ENCODE measurements at places on chromosomes 12 and 14.

DNA sequence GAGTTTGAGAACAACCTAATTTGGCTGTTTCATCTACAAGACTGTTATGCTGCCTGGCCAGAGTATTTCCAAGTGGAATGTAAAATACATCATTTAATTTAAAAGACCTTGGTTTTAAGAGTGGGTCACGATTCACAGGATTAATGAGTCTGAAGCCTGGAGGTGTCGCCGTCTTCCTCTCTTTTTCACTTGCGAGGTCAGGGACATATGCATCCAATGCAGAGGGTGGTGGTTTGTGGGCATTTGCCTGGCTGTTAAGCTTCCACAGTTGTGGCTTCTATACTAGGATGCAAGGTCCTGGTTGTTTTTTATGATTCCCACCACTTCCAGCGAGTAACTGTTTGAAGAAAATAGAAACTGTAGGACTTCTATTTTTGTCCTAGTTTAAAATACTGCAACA, 22.8 kb upstream of the RASSF3 start:
- no peak for DNase-seq

- no peak for DNase-seq
Measured at GRCh38 chr12:130288206-130288605, 49.5 kb upstream of the PIWIL1 start.

GRCh38 chr12:39723831-39724230, 104.2 kb upstream of the ABCD2 start:
- DNase-seq, result no peak

GRCh38 chr12:49568442-49569162, 660 bp upstream of the MCRS1 start:
- no peak for DNase-seq

DNA sequence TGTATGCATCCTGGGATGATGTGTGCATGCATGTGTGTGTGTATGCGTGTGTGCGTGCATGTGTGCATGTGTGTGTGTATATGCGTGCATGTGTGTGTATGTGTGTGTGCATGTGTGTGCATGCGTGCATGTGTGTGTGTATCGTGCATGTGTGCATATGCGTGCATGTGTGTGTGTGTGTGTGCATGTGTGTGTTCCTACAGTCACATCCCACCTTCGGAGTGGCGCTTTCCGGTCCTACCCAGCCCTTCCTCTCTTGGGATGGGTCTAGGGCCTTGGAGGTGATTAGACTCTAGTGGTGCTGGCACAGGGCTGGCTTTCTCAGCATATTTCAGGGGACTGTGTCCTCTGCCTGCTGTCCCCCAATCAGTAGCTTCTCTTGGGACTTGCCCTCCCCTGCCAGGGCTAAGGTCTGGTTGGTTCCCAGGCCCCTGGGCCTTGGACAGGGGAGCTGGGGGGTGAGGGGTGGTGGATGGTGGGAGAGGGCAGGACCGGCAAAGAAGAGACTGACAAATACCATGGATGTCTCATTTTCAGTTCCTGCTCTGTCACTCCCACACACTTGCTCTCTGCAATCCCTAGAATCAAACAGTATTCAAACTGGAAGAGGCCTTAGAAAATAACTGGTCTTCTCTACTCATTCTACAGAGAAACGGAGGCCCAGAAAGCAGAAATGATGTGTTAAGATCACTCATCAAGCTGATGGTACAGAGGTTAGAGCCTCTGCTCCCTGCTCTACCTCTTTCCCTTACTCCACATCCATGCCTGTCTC, 21.9 kb upstream of the FAIM2 start:
- no peak for DNase-seq

- DNase-seq, result no peak
Measured at GRCh38 chr14:74142523-74142922, 57.8 kb downstream of the LIN52 start.

DNA sequence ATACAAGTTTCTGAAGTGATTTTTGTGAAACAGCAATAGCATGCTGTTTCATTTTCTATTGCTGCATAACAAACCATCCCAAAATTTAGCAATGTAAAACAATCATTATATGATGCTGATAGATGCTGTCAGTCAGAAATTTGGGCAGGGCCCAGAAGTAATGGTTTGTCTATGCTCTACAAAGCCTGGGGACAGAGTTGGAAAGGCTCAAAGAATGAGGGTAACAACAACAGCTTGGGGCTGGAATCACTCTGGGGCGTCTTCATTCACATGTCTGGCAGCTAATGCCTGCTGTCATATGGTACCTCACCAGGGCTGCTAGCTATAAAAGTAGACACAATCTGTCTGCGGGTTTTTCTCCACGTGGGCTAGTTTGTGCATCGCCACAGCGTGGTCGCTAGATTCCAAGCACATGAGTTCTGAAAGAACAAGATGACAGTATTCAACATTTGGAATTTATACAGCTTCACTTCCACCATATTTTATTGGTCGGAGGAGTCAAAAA, 176.5 kb downstream of the BMP4 start:
- DNase-seq, result no peak

- DNase-seq, result no peak
Measured at GRCh38 chr12:12600659-12601058, 11.0 kb upstream of the CREBL2 start.

DNA sequence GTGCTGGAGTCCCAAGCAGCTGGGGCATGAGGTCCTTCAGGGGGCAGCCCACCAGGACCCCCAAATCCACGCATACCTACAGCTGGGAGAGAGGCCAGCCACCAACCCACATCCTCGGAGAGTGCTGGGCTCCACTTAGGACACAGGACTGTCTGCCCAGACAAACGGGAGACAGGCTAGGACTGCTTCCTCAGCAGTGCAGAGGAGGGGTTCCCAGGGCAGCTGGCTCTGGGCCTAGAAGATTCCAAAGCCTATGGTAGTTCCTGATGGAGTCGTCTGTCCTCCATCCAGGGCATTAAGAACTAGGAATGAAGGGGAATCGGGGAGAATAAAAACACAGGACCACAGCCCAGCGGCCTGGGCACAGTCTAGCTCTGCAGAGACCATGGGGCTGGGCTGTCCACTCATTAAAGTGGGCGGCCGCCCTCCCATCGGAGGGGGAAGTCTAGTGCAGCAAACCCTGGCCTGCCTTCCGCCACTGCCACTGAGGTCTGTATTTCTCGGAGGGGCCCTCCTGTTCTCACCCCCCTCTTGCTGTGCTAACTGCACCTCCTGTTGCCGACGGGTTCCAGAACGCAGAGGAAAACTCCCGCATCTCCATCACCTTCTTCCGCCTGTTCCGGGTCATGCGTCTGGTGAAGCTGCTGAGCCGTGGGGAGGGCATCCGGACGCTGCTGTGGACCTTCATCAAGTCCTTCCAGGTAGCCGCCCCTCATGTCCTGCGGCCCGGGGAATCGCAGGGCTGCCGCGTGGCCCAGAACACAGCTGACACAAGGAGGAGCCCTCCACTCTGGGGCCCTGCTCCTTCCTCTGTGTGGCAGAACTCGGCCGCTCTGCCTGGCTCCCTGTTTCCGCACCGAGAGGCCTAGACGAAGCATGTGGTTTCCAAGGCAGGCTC, 143.5 kb upstream of the FKBP4 start:
- no peak for DNase-seq

- DNase-seq, result no peak
Measured at GRCh38 chr14:26917086-26917485, 319.3 kb upstream of the NOVA1 start.

GRCh38 chr14:101399737-101400517, 161.4 kb upstream of the DIO3 start:
- DNase-seq, result no peak

DNA sequence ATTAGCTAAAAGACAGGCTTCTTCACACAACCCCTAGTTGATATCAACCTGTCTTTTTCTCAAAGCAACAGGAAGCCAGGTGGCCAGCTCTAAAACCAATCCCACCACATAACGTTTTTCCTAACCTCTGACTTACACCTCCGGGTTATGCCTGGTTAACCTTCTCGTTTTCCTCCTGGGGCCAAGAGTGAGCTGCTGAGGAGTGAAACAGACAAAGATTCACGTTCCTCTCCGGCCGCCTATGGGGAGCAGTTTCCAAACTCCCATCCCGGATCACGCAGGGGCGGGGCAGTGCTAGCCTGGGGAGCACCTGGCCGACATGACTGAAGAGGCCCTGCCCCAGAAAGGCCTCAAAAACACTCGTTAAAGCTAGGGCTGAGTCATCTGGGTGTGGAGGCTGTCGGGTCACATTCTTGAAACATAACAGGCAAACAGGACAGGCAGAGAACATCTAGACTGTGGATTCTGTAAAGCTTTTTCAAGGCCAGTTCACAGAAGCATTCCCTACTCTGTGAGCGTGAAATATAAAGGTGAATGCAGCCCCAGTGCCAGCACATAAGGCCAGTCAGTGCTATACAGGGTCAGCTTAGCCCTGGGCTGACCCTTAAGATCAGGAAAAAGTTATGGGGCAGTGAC, 25.9 kb upstream of the LGALS3 start:
- DNase-seq, result no peak

GRCh38 chr12:3381059-3382047, 109.7 kb upstream of the PRMT8 start:
- DNase-seq, result no peak

DNA sequence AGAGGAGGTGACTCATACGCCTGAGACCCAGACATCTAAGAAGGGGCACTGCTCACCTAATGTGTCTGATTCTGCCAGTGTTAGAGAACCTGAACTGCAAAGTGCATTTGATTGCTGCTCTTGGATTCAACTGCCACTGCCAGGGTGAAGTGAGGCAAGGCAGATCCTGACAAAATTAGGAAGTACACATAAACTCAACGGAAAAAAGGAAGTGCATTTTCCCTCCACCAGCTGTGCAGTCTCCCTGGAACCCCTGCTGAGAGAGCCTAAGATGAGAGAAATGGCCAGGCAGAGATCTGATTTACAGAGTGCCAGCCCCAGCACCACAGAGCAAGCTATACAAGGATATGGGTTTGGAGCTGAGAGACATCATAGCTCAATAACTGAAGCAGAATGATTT, 215.3 kb downstream of the SEC23A start:
- no peak for DNase-seq

DNA sequence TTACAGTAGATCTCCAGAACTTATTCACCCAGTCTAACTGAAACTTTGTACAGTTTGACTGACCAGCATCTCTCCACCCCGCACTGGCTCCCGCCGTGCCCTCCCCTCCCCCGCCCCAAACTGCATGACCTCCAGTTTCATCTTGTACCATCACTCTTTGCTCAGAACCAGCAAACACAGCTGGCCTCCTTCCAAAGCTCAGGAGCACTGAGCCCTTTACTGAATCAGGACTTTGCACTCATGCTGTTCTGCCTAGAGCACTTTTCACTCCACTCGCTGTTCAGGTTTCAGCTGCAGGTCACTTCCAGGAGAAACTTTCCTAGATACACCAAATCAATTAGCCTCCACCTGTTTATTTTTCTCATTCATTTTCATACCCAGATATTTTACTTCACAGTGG, 455.3 kb upstream of the PDE3A start:
- no peak for DNase-seq

DNA sequence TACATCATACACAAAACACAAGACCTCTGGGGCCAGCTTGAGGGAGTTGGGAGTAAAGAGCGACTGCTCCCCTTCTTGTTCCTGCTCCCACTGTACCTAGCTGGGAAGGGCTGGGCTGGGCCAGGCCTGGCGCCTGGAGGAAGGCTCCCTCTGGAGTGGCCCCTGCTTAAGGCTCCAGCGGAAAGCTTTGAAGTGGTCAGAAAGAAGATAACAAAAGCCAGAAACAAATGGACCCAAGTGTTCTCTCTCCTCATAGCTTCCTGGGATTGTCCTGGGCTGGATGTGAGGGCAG, 25.3 kb downstream of the PRPF40B start:
- DNase-seq, result no peak

- DNase-seq, result no peak
Measured at GRCh38 chr14:77565994-77566305, 50.5 kb downstream of the SPTLC2 start.

DNA sequence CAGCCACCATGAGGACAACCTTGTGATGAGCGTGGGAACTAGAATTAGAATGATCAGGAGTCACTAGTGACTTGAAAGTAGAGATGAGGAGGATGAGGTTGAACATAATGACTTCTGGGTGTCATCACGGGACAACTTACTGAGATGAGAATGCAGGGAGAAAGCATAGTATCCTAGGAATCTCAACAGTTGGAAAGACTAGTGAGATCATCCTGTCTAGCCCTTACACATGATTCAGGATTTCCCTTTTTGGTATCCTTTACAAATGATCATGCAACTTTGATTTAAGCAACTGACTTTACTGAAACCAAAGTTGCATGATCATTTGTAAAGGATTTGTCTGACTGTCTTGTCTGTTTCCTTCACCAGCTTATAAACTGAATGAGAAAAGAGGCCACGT, 51.8 kb upstream of the HIF1A start:
- no peak for DNase-seq

GRCh38 chr14:75343911-75344310, 65.3 kb downstream of the FOS start:
- DNase-seq, result no peak

- DNase-seq, result no peak
Measured at GRCh38 chr12:54201001-54201794, 12.4 kb upstream of the SMUG1 start.

DNA sequence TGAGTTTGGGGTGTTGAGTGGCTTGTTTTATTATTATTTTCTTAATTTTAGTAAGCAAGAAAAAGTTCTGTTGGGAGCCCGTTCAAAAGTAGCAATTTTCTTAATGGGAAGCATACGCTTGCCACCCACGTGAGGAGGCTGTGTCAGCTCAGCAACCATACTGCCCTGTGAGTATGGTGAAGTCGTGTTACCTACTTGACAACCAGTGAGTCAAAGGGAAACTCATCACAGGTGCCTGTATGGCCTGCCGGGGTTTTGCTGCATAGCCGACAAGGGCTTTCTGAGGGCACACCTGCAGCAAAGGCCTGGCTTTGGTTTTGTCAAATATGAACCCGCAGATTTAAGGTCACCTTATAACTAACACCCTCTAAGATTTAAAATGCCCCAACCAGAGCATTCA, 31.1 kb downstream of the PITPNM2 start:
- no peak for DNase-seq

DNA sequence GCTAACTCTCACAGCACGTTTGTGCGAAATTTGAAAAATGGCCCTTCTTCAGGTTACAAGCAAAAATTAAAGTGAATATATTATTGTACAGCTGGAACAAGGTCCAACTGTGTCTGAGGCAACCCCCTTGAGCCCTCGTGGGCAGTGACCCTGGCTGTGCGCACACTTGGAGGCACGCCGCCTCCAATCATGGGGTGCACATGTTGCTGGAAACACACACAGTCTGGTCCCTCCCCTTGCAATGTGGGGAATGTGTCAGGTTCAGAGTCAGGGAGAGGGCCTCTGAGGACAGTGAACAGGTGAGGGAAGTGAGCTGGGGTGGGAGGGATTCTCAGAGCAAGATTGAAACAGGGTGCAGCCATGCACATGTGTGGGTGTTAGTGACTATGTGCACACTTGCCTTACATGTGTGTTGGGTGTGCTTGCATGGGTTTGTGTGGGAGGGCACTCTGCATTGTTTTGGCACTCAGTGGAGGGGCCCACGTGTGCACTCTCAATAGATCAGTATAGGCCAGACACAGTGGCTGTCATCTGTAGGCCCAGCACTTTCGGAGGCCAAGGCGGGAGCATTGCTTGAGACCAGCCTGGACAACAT, 9.6 kb downstream of the TSPAN9 start:
- no peak for DNase-seq

DNA sequence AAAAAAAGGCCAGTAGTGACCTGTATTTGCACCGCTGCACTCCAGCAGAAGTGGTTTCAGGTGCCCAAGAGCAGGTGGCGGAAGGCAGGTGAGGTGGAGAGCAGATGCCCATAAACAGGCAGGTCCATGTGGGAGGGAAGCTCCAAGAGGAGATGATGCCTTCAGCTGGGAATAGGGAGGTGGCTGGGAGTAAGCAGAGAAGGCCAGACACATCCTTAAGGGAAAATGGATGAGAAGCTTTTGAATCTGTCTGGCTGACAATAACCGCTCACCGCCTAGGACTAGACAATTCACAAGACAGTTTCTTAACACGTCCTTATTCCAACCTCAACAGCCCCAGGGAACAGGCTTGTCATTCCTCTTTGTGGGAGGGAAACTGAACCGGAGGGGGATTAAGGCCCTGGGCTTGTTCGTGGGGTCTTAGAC, 43.9 kb upstream of the PLEKHG6 start:
- no peak for DNase-seq
